ENCODE measurements at places on chromosomes 2 and 18. TPM values are rescaled to one million over a fixed set of nuclear protein-coding genes. Genes with fewer than 3 reads are reported as not detected.

Gene DLX1
- 0.26 TPM for total RNA-seq

DNA sequence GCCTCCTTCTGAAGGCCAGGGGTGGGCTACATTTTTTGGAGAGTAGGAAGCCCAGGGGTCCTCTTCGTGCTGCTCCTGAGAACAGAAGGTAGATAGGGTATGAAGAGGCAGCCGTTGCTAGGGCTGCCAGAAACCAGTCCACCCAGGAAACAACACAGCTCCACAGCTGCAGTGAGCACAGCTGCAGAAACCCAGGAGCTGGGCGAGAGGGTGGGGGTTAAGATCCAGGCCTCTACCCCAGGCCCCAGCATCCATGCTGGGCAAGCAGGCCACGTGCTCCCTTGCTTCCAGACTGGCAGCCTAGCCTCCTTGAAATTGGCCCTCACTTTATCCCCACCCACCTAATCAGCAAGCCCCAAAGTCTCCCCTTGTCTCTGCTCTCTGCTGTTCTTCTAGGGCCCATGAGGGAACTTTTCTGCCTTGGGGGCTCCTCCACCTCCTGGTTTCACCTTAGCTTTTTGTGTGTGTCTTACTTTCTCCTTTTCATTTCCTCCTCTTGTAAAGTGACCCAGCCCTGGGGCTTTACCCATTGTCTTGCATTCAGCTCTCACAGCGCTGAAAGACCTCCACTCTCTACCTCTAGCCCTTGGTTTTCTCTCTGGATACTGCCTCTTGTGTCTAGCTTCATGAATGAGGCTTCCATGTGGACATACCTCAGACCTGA lies 30.7 kb downstream of the STON1 start:
- peak; percentile 56 for DNase-seq

GRCh38 chr2:113198048-113198789 lies 24.4 kb downstream of the PSD4 start:
- DNase-seq: no peak

DNA sequence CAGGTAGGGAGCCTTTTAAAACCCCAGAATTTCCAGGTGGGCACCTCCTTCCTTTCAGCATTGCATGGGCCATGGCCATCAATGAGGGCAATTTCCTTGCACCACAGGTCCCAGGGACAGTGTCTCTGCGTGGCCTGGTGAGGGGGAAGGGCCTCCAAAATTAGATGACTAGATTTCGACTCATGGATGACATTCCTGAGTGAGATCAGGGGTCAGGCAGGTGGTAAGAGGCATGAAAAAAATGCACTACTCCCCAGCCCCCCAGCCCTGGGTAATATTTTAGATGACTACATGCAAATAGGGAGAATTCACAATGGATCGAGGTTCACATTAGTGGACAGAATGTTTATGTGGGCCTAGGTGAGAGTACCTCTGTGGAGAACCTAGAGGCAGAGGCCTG lies 19.0 kb upstream of the IGFBP5 start:
- DNase-seq: no peak

- DNase-seq: peak; percentile 14
These were observed 30.7 kb upstream of the ERCC3 start for GRCh38 chr2:127324635-127325034.

DNA sequence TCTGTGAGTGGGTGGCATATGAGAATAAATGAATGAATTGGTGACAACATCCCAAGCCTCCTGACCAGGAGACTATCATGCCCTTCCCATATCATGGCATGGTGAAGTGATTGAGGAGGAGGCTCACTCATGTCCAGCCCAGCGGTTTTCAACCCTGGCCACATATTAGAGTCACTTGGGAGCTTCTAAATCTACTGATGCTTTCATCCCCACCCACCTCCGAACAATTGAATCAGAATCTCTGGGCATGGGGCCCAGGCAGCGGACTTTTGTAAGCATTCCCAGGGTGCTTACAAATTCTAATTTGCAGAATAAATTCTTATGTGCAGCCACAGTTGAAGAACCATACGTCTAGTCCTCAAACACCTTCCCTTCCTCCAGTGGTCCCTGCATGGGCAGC lies 81.7 kb upstream of the SEC11C start:
- DNase-seq: no peak

GRCh38 chr18:27057519-27058234 lies 127.4 kb downstream of the CHST9 start:
- no peak for DNase-seq

GRCh38 chr2:73018188-73018825 lies 53.2 kb downstream of the SFXN5 start:
- DNase-seq: no peak

DNA sequence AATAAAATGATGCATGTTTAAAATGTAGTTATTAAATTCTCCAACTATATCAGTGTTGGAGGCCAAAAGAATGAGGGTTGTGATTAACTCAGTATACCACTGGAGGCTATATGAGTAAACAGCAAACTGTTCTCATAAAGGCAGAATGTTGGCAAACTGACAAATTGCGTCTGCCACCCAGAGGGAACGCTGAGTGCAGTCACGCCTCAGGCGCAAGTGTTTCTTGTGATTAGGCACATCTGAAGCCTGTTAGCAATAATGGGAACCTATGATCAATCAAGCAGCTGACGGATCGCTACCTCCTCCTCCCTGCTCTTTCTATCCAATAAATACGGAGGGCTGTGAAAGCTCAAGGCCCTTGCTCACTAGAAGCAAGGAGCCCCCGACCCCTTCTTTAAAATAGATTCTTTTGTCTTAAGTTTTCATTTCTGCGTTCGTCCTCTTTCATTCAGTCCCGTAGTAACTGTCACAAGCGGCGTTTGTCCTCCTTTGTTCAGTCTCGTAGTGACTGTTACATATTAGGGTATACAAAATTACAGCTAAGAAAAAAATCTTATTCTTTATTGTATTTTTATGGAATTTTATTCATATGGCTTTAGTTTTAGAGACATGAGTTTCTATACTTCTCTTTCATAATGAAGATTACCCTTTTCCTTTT lies 16.3 kb upstream of the RMND5A start:
- DNase-seq: no peak

GRCh38 chr18:74230922-74231714 lies 60.6 kb downstream of the CYB5A start:
- no peak for DNase-seq

Gene RAD51AP2
- total RNA-seq: 0.10 TPM

Gene ZNF512
- total RNA-seq: 37.6 TPM

Gene SESTD1
- total RNA-seq: 17.7 TPM

DNA sequence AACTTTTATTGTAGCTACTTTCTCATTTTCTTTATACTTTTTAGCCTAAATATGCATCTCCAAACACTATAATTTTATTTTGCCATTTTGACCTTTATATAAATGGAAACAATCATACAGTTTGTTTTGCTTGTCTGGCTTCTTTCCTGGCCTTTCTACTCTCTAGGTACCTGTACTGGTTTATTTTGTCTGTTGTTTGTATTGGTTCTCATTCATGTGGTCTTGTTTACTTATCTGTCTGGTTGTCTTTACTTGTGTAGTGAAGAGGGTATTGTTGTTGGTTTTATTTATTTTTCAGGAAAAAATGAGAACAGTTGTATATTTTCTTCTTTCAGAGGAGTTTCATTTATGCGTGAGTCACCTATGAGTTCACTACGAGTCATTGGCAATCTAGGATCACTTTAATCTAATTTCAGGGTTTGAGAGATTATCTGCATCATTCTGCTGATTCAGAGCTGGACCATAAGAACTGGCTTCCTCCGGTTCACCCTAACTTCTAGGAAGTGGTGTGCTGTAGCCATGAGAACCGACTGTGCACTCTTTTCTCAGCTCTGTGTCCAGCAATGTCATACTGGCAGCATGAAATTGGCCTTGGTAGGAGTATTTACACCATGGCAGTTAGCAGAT lies 33.1 kb upstream of the HDAC4 start:
- no peak for DNase-seq

DNA sequence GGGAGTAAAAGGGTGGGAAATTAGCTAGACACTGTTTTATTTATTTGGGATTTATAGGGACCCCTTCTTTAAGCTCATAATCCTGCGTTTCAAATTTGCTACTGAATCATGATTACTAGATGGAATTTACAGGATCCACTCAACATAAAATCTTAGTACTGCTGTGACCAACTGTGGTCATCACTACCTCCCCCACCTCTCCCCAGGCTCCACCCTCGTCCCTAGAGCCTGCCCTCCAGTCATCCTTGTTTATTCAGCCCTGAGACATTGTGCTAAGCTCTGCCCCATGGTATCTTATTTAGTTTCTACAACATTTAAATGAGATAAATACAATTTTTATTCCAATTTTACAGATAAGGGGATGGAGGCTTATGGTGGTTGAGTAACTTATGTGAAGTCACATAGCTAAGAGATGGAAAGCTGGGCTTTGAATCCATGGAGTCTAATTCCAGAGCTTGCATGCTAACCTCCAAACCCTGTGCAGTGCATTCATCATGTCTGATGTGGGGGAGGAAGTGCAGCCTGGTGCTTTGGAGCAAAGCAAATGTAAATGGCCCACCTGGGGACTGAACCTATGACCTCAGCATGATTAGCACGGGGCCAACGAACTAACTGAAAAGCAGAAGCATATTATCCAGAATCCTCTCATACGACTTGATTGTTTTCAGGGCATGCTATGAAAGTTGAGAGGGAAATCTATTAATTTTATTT lies 502.4 kb downstream of the TMEM182 start:
- DNase-seq: no peak

Gene TRIM54
- total RNA-seq: 5.5 TPM

GRCh38 chr2:2706306-2706705 lies 375.2 kb upstream of the MYT1L start:
- no peak for DNase-seq

Gene REG1B
- total RNA-seq: not detected

- peak; percentile 47 for DNase-seq
These were observed 5.5 kb downstream of the SULT1C4 start for GRCh38 chr2:108383146-108383830.

GRCh38 chr2:240981280-240981679 lies 17.1 kb upstream of the SNED1 start:
- DNase-seq: no peak

Gene SERPINB3
- not detected for total RNA-seq

DNA sequence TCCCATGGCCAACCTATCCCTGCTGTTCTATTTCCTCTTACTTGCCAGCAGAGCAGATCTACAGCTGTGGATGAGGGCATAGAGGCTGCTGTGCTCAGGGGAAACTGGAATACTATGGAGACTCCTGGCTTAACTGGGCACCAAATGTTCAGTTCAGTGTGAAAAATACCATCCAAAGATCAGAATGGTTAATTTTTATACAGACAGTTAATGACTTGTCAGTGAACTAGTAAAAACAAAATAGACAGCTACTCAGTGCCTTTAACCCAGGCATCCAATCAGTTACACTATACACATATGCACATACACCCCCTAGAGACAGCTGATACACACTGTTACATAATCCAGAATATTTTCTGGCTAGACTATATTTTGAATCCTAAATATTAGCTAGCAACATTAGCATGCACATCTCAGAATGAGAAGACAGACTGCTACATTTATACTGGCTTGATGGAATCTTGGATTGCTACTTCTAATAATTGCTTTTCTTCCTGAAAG lies 59.1 kb upstream of the WIPF1 start:
- no peak for DNase-seq

GRCh38 chr18:52288403-52289004 lies 51.5 kb upstream of the DCC start:
- DNase-seq: peak; percentile 8

DNA sequence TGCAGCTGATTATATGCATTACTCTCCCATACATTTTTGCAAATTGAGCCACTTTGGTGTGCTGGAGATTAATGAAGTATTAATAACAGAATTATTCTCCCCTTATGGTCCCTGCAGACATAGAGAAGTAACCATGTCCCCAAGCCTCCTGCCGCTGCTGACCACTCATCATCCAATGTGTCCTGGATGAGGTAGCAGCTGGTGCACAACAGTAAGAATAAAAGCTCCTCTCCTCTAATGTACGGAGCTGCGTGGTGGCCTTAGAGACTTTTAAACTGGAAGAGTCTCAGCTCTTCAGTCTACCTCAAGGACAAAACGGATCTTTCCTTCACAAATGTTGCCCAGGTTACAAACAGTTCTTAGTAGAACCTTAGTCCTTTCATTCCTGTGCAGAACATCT lies 37.7 kb downstream of the TPO start:
- DNase-seq: peak; percentile 20

Gene GYPC
- total RNA-seq: 92.9 TPM

- no peak for DNase-seq
These were observed 76.2 kb downstream of the PSMG2 start for GRCh38 chr18:12779043-12779442.

Gene C2orf78
- total RNA-seq: not detected

Gene COLEC12
- total RNA-seq: 1.9 TPM

GRCh38 chr18:45303026-45303425 lies 312.2 kb upstream of the SLC14A2 start:
- no peak for DNase-seq

DNA sequence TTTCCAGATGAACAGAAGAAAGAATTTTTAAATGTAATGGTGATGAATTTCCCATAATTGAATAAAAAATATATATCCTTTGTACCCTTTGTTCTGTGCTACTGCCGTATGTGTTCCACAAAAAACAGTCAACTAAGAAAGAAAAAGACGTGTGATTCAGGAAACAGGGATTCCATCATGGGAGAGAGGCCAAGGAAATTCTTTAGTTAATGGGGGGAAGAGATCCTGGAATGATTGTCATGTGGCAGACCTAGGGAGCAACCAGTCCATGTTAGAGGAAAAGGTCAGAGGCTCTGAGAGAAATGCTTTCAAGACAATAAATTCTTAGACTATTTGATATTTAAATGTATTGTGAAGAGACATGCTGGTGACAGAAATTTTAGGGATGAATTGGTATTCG lies 76.6 kb downstream of the CPO start:
- DNase-seq: no peak

- peak; percentile 93 for DNase-seq
These were observed at the start of gene PTPRM for GRCh38 chr18:7566567-7567473. Gene PTPRM (plus strand): TSS chr18:7567316. CDS start chr18:7567819, 503 bp downstream.

DNA sequence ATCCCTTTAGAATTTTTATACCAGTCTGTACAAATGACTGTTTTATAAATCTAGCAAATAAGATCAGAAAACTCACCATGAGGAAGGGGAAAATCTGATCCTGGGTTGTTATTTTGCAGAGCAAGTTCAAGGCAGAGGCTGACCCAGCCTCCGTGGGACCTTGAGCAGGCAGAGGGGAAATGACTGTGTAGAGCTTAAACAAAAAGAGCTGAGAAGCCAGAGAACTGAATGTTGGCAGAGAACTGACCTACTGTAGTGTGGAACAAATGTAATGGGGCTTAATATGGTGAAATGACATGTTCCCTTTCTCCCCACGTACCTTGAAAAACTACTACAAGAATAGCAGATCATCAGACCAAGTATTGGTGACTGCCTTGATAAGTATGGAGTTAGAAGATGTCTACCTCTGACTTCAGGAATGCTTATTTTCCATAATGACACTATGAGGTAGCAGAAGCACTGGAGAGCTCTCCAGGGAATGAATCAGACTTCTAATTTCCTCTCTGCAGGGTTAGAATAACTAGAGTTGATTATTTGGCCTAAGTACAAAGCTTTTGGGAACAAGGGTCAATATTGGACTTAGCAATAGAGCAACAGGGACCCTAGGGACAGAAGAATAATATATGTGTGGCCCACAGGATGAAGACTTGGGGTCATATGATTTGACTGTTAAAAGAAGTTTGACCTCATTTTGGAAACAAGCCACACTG lies 304.4 kb downstream of the CCDC178 start:
- no peak for DNase-seq
